ENCODE measurements at places on chromosomes 16 and 17.

DNA sequence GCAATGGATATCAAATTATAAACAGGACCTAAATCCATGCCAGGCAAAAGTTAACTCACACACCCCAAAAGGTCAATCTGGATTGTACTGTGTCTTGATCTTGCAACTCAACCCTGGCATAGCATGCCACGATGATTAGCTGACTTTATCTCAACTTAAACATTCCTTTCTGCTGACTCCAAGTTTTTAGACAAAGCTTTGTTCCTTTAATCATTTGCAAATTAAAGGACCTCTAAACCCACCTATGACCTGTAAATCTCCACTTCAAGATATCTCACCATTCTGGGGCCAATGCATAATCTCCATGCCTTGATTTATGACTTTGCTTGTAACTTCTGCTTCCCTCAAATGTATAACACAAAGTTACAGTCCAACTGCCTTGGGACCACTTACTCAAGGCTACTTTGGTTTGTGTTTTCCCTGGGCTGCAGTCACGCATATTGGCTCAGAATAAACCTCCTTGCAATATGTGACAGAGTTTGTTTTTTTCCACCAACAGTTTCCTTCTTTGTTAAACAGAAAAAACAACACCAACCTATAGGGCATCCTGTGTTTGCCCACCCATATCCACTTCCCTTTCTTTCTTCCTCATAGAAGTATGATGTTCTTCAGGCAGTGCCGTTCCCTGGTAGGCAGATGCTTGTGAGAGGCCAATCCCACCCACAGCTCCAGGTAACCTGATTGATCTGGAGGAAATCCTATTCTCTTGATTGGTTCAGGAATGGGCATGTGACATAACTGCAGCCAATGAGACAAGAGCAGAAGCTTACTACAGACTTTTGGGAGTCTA is 390.6 kb upstream of the ERCC4 start:
- no peak for DNase-seq

GRCh38 chr17:73105431-73105830 is 12.9 kb upstream of the SLC39A11 start:
- DNase-seq: no peak

GRCh38 chr17:45305530-45306087 is 11.2 kb downstream of the MAP3K14 start:
- DNase-seq: no peak

GRCh38 chr16:12498077-12498476 is 305.6 kb downstream of the CPPED1 start:
- no peak for DNase-seq

DNA sequence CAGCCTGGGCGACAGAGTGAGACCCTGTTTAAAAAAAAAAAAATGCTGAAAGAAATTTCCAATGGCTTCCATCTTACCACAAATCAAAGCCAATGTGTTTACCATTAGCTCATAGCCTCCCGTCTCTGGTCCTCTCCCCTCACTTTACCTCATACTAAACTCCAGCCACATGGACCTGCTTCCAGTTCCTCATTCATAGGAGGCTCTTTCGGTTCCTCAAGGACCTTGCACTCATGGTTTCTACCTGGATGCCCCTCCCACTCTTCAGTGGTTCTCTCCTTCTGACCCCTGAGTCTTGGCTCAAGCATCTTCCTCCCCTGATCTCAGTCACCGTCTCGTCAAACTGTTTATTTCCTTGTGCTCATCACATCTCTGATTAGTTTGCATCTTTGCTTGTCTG is 3.8 kb upstream of the DEF8 start:
- no peak for DNase-seq

- DNase-seq: no peak
Observed at GRCh38 chr16:83301971-83302370, 505.8 kb upstream of the HSBP1 start.

DNA sequence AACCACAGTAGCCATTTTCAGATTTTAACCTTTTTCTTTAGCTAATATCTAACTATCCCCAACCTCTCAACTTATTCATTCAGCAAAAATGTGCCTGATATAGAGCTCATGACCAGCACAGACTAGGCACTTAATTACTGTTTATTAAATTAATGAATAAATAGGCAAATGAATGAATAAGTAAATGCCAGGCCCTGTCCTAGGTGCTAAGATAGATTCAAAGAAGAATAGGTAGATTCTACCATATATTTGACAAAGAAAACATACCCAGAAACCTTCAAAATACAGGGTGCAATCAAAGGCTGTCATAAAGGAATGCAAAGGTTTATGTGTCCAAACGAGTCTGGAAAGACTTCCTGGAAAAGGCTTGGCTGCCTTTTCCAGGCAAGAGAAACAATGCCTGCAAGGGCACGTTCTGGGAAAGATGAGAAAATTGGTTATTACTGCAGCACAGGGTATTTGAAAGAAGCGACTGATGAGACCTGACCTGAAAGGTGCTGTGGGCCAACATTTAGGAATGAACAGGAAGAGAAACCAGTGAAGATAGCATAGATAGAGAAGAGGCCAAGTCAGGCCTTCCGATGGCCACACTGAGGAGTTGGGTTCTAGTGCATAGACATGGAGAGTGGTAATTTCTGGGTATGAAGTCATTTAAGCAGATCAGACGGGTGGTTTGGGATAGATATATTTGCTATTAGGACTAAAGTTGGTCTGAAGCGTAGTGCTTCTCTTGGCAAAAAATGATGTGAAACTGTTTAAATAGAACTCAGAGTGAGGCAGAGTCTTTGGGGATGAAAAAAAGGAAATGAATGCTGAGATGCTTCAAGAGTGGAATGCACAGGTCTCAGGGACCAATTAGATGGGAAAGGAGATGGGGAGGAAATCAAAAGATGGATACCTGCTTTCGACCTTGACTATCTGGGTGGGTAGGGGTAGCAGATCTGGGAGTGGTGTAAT is 11.4 kb upstream of the CCL2 start:
- no peak for DNase-seq

DNA sequence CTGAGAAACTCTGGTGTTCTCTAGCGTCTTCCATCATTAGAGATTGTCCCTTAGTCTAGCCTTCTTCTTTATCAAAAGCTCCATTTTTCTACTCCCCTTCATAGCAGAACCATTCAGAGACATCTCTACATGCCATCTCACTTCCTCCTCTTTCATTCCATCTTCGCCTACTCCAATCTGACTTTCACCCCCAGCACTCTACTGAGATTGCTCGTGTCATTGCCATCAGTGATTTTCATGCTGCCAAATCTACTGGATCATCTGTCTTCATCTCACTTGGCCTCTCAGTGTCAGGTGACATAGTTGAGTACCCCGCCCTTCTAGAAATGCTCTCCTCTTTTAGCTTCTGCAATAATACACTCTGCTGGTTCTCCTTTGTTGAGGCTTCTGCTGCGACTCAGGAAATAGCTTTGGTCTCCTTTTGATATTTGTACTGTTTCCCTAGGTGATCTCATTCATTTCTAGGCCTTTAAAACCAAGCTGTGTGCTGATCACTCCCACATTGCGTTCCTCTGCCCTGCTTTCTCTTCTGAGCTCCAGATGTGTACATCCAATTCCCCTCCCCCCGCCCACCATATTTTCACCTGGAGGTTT is 119.1 kb downstream of the FTO start:
- peak; percentile 11 for DNase-seq

GRCh38 chr17:79214940-79215604 is 140.4 kb downstream of the ENGASE start:
- no peak for DNase-seq

DNA sequence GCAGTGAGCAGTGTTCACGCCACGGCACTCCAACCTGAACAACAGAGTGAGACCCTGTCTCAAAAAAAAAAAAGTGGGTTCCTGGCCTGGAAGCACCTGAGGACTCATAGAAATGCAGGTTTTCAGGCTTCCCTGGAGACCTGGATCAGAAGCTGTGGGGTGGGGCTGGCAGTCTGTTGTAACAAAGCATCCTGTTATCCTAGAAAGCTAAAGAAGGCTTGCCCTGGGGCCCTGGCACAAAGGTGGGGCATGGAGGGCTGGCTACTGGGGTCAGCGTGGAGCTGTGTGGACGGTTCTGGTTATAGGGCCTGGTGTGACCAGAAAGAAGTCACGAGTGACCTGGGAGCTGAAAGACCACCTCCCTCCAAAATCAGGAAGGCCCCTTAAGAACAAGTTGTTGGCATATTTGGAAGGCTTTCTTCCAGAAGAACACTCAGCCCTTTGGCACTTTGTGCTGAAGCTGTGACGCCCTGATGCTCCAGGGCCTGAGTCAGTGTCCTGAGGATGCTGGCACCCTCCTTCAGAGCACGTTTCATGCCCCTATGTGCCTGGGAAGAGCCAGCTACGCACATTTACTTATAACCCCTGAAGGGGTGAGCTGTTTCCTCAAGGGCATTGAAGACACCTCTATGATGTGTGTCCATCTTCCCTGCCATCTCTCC is 6.2 kb downstream of the CRISPLD2 start:
- no peak for DNase-seq

DNA sequence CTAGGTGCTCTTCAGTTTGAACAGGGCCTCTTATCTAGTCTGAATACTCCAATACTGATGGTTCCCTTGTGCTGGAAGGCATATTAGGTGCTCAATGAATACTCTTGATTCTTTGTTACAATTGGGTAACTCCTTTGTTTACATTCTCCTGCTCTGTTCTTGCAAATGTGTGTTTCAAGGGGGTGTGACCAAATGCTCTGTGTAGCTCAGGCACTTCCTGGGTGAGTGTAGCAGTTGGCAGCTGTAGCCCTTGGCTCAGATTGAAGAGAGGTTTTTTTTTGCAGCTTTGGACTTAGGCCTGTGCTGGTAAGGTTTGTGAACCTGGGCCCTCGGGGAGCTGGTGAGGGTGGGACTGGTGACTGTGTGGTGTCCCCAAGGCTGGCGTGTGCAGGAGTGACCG is 20.2 kb downstream of the TBCD start:
- no peak for DNase-seq

GRCh38 chr16:48350736-48351135 is 34.5 kb downstream of the SIAH1 start:
- DNase-seq: no peak
